ENCODE measurements at places on chromosomes 3 and 15.

DNA sequence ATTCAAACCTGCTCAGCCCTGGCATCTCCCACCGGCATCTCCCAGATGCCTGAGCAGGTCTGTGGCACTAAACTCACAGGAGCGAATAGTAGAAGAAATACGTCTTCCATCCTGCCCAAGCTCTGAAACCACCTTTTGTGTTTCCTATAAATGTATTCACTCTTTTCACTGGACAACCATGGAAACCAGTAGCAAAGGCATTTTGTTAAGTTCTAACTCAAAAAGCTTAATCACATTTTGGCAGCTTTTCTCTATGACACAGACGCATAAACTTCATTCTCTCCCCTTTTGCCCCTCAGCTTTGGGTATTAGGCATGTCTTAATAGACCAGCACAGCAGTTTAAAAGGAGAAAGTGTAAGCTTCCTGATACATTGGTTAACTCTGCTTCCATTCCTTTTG, 24.5 kb upstream of the ARNT2 start:
- no peak for DNase-seq

DNA sequence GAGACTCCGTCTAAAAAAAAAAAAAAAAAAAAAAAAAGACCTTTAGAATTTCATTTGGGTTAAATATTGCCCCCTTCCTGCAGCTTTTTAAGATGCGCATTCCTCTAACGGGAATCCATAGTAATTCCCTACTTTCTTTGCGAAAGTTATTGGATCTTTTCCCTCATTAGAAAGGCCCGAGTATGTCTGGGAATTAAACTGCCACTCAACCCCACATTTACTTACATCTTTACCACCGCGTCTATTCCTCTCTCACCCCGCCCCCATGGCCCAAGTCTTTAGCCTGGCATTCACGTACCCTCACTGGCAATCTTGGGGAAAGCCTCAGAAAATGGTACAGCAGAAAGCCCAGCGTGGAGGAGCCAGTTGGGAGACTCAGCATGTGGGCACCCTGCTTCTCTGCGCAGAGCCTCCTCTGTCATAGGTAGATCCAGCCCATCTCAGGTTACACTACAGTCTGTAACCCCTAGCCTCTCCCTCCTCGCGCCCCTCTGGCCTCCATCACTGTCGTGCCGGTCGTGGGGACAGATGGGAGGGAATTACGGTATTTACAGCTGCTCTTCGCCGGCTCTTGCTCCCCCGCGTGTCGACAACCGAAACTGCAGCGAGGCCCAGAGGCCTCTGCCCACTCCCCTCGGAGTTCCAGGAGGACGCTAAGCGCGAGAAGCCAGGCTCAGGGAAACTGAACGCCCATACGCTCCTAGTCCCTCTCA, 6.4 kb upstream of the ANKDD1A start:
- DNase-seq: peak; percentile 91

- no peak for DNase-seq
Measured at GRCh38 chr3:151230646-151231045, 27.6 kb upstream of the GPR171 start.

GRCh38 chr3:35641920-35642527, 2.7 kb downstream of the ARPP21 start:
- DNase-seq: no peak

GRCh38 chr15:33098094-33099058, 96.1 kb downstream of the FMN1 start:
- no peak for DNase-seq

GRCh38 chr3:111571907-111572460, 23.2 kb downstream of the ZBED2 start:
- DNase-seq: no peak

DNA sequence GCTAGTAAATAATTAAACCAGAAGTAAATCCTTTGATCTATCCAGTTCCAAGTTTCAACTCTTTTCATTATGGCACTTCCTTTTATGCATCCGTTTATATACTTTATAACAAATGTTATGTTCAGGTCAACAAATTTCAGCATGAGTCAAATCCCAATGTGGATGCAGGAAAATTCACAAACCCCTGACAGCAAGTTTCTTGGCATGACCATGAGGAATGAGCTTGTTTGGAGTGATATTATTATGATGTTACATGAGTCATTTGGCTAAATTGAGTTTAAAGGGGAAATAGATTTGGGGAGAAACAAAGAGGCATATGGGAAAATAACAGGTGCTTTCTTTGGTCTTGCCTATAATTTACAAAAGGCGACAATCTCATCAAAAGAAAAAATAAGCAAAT, 32.1 kb upstream of the KCNMB2 start:
- no peak for DNase-seq

- DNase-seq: no peak
Measured at GRCh38 chr3:16838561-16838960, 46.2 kb upstream of the PLCL2 start.

DNA sequence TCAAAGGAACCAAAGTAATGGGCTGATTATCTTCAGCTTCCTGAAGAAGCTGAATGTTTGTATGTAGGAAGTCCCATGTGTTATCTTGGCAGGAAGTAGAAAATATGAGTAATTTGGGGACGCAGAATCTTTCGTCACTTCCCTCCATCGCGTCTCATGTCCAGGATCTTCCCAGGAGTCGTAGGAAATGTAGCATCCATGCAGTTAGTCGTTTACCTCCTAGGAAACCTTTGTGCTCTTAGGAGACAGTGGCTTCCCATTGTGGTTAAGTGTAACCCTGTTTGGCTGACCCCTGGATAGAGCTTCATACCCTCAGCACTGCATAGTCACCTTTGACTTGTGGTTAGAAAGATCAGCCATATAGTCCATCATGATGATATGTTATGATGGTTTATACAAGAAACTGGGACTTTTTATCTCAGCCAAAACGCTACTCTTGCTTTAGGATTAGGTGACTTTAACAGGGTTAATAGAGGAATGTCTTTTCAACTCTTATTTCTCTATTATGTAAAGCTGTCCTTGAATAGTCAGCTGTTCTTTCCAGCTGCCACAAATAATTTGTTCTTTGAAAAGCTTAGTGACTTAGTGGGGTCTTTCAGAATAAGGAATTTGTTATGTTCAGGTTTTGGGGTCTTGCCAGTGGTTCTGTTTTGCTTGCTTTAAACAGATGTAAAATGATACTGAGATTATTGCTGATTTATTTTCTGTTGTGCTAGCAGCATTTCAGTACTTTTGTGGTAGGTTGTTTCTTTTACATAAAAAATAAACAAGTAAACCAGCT, 92.2 kb downstream of the KLHL25 start:
- no peak for DNase-seq

DNA sequence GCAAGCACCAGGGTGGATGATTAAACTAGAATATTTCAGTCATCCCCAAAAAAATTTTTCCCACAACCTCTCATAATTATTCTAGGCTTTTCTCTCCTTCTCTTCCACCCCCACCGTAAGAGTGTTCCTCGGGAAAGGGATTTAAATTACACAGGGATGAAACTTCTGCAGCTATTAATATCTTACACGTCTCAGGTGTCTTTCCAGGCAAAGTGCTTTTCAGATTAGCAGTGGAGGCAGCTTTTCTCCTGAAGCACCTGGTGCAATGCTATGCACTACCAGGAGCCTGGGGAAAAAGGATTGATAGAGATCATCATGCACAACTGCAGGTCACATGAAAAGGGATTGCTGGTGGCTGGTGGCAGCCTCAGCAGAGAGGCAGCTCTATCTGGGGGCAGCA, 250.4 kb downstream of the NTRK3 start:
- DNase-seq: no peak

DNA sequence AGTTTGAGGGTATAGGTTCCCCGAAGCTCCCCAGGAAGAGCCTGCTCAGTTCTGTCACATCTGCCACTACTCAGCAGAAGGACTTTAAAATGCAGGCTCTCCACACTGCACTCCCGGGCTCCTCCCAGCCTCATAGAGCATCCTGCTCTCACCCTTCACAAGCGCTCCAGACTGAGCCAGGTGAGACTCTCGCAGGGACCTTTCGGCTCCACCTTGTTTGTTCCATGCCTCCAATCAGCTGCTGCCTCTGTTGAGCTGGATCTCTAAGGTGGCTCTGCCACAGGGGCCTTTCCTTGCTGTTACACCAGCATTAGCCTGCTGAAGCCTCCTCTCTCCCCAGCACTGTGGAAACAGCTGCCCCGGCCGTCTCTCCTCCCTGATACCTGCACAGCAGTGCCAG, 56.1 kb downstream of the SLCO3A1 start:
- DNase-seq: peak; percentile 28

GRCh38 chr3:190193210-190193609, 72.5 kb upstream of the P3H2 start:
- no peak for DNase-seq

- DNase-seq: no peak
Measured at GRCh38 chr15:77025941-77026411, 31.1 kb downstream of the PSTPIP1 start.

DNA sequence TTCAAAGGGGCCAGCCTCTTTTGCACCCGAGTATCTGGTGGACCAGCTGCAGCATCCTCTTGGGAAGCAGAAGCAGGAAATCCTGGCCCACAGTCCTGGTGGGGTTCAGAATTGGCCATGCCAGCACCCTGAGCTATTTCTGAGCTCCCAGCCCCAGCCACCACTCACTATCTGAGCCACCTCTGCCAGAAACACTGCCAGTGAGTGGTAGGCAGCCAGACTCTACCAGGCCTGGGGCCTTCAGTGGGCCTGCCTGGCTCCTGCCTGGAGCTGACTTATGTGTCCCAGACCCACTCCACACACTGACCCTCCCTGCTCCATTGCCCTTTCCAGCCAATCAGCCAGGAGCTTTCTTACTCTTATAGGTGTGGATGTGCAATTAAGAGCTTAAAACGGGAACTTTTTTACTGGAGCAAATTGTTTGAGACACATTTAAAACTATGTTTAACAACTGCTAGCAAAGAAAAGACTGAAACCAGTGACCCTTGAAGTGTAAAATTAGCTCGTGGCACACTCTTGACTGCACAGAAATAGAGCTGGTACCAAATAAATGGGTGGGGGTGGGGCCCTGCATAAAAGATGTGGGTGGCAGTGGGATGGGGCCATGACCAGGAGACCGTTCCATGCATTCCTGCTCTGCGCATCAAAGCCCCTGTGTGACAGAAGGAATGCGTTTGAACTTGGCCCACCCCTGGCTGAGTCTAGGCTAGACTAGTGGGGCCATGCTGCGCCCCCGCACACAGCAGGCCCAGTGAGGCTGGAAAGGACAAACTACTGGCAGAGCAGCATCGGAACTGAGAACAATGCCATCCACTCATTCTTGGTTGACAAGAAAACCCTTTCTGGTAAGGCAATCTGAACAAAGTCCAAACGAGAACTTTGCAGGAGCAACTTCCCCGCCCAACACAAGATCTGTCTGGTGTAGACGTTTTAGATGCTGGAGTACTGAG, 48.0 kb downstream of the CTNNB1 start:
- DNase-seq: no peak

- DNase-seq: peak; percentile 92
Measured at GRCh38 chr3:64533617-64534317, 154.0 kb downstream of the ADAMTS9 start.

DNA sequence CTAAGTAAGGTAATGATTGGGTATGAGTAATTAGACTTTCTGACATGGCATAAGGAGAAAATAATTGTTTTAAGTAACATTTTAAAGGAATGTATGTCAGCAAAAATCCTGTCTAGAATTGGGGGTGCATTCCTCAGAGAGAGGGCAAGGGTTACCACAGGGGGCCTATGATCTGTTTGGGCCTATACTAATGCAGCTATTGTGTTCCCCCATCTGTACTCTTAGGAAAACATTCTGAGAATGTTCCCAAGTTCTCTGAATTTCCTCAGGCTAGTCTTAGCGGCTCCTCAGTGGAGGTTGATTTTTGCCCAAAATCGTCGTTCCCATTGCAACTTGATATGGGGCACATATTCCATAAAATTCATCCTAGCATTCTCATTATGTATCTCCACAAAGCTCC, 1216.4 kb upstream of the GBE1 start:
- no peak for DNase-seq

GRCh38 chr3:196757876-196758739, 18.5 kb downstream of the PAK2 start:
- DNase-seq: no peak

DNA sequence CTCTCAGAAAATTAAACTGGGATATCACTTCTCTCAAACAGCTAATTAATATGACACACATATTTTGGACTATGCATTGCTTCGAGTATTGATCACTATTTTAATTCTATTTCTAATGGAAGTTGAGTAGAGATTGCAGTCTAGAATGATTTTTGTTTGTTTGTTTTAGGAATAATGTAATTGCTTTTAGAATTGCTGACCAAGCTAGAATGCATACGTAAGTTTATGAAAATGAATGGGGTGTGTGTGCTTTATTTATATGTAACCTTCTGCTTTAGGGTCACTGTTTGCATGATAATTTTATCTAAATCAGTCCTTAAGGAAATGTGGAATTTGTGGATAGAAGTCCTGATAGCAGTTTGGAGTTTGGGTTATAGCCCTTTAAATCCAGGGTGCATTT, 371.4 kb downstream of the NR2F2 start:
- no peak for DNase-seq

DNA sequence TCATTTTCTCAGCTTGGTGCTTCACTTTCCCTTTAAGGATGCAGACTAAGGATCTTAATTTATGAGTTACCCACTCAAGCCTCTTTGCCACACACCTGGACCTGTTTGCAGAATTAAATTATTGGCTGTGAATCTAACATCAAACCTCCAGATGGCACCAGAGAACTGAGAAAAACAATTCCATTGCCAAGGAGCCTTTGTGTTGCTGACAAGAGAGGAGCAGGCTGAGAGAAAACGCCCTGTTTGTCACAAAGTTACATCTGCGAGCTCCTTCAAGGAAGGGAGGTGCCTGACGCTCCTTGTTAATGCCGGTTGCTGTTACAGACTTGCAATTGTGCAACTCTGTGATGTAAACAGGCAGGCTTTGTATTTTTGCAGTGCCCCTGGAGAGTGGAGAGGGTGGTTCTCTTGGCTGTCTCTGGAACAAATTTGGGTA, 36.3 kb upstream of the TMC3 start:
- DNase-seq: no peak

DNA sequence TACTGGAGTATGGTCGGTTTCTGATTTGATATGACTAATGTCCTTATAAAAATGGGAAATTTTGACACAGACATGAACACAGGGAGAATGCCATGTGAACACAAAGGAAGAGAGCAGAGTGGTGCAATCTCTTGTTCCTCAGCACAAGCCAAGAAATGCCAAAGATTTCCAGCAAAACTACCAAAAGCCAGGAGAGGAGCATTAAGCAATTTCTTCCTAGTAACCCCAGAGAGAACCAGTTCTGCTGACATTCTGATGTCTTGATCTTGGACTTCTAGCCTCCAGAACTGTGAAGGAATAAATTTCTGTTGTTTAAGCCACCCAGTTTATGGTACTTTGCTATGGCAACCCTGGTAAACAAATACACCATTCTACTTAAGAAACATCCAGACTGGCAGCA, 227.8 kb upstream of the MRPL3 start:
- DNase-seq: no peak
